ENCODE measurements at places on chromosomes 12 and 14.

DNA sequence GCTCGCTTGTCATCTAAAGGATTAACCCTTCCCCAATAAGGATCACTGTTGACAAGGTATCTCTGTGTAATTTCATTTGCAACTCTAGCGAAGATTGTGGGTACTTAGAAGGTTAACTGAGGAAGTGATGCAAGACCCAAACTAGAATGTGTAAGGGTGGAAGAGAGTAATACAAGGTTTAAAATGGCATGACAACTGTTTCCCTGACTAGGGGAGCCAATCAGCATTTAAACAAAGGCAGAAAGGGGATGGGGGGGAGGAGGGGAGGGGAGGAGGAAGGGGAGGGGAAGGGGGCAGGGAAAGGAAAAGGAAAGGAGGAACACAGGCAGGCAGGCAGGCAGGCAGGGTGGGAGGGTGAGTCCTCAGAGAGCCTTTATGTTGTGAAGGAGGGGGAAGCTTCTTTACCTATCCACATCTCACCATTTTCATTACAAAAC is 31.1 kb downstream of the NRDE2 start:
- DNase-seq: no peak

DNA sequence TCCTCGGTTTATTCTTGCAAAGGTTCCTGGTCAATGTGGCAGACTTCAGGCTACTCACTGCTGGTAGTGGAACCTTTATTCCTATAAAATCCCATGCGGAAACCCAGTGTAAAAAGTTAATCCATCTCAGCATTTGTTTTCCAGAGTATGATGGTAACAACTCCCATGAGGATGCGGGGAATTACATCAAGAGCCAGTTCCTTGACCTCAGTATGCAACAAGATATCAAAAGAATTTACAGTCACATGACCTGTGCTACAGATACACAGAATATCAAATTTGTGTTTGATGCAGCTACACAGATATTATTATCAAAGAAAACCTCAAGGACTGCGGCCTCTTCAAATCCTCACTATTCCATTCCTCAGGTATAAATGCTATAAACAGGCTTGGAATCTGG is 19.3 kb downstream of the CPM start:
- DNase-seq: no peak

DNA sequence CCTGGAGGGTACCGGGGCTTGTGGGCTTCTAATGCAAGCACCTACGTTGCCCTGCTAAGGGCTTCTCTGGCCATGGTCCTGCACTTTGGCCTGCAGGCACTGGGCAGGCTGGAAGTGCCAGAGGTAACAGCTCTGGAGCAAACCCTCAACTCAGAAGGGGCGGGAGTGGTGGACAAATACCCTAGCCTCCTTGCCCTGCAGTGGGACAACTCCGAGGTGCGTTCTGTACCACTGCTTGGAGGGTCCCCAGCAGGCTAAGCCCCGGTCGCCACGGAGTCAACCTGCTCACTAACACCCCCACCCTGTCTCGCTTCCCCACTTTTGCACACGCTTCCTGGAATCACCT is 20.4 kb upstream of the BEGAIN start:
- DNase-seq: no peak

DNA sequence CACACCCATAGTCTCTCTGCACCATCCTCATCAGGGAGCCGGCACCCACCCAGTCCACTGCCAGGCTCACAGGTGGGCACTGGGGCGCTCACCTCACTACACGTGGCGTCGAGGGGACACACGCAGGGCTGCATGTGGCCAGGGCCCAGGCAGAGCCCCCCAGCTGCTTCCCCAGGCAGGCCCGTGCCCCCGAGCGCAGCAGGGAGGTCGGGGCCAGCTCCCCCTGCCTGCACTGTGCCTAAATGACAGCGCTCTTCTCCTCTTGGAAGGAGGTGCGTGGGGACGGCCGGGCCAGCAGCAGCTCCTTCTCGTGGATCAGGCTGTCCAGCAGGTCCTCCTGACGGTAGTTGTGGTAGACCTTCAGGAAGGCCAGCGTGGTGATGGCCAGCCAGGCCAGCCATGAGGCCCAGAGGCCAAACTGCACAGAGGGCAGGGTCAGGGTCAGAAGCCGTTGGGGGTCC is 11.3 kb downstream of the TMEM179 start:
- DNase-seq: no peak

- no peak for DNase-seq
These were observed 9.3 kb upstream of the HDAC7 start for GRCh38 chr12:47828976-47829482.

DNA sequence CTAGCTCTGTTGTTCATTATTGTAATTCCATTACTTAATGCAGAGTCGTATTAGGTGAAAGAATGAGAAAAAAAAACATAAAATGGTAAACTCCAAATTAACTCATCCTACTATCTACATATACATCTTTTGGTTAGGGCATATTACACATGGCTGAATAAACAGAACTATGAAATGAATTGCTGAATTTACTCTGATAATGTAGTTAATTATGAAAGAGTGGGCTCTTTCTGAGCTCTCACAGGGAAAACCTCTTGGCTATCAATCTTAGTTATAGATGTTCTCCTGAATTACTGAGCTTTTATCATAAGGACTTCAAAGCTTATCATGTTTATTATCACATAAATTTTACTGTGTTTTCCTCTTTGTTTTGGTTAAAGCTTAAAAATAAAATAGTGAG is 798.5 kb upstream of the MDGA2 start:
- DNase-seq: no peak

DNA sequence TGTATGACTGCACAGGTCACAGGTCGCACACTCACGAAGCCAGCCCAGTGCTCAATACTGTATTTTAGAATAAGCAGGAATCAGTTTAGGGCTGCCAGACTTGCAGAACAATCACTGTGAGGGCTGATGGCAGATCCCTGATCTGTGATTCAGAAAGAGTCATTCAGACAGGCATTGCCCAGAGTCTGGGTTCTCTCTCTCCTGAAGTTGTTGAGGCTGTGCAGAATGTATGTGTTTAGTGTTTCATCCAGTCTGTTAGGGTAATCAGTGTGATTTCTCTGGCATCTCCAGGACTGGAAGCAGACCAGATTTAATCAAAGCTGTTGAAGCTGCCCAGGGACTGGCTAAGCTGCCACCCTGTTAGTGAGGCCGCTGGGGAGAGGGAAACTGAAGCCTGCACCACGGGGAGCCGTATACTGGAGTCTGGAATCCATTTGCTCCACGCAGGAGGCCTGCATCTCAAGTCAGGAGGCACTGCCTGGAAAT is 69.3 kb downstream of the ETV6 start:
- DNase-seq: no peak

DNA sequence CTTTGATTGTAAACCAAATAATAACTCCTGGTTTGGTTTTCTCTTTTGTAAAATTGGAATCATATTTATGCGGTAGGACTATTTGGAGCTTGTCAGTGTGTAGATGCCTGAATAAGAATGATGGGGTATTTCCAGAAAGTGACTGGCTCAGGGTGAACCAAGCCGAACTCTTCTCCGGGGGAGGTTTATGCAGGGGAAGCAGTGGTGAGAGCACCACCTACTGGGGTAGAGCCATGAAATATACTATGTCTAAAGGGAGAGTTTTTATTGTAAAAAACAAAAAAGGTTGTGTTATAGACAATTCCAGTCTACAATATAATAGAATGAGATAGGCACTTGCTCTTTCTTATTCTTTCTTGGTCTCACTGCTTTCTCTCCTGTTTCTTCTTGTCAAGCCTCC is 222.9 kb upstream of the SLC16A7 start:
- no peak for DNase-seq

DNA sequence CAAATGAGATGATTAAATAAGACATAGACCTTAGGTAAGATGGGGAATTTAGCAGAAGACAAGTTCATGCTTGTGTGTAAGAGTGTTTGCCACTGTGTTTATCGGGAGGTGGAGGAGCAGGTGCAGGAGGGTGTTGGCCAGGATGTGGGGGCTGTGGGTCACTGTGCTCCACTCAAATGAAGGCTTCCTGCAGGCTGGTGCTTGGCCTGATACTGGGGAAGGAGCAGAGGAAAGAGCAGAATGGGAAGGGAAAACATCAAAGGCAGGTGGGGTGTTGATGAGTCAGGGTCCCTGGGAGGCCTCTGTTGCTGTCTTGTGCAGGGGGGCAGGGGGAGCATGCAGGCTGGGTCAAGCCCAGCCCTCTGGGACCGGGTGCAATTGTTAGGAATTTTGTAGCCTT is 126.5 kb downstream of the TSPAN9 start:
- no peak for DNase-seq

Measured in activated T-helper 1 cell treated with anti-CD3 and anti-CD28 coated beads, Interleukin-2, amount 50 U/mL, for 16 hours (primary cell).